Right renal cortex interstitium (tissue), 3 donors: ENCODE measurements at places on chromosomes 3 and 15. TPM values are rescaled to one million over a fixed set of nuclear protein-coding genes. Genes with fewer than 3 reads are reported as not detected.

- no peak for DNase-seq
Observed at GRCh38 chr3:59839283-59839682, 789.5 kb upstream of the CFAP20DC start.

GRCh38 chr3:16124636-16125035 lies 49.8 kb upstream of the GALNT15 start:
- DNase-seq: no peak

DNA sequence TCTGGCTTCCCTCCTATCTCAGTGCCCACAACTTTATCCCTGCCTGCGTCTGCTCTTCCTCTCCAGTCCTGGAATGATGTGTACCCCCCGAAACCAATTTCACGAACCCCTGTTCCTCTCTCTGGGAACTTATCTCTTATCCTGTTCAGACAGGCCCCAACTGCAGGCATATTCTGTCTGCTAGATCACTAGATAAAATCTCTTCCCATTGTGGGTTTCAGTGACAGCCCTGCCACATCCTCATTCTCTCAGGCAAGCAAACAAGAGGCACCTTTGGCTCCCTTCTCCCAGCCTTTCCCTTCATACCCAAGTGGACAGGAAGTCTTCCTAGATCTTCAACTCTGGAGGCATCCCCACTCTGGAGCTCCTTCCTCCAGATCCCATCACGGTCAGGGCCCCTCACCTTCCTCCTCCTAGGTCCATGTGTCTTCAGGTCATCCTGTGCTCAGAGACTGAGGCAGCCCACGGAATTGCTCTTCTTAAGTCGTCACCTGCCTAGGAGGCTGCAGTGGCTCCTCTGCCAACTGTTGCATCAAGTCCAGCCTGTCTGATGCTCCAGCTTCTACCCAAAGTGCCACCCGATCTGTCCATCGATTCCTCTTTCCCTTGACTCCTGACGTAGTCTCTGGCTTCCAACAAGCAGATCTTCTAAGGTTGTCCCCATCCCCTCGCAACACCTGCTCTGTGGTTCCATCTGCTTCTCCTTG lies 190.8 kb downstream of the SLCO3A1 start:
- no peak for DNase-seq

DNA sequence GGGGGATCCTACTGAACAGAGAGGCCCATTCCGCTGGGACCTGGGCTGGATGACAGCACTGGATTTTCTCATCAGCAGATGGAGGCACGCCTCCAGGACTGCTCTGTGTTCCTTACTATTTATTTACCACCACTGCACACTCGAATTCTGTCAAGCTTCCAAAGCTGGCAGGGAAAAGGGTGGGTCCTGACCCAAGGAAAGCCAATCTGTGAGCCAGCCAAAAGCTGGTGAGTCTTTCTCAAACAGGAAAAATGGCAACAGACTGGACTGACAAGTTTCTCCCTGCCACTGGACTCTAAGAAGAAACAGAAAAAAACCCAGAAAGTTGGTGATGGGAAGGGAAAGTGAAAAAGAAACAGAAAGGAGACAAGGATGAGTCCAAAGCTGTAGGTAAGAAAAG lies 37.8 kb downstream of the CD47 start:
- no peak for DNase-seq

DNA sequence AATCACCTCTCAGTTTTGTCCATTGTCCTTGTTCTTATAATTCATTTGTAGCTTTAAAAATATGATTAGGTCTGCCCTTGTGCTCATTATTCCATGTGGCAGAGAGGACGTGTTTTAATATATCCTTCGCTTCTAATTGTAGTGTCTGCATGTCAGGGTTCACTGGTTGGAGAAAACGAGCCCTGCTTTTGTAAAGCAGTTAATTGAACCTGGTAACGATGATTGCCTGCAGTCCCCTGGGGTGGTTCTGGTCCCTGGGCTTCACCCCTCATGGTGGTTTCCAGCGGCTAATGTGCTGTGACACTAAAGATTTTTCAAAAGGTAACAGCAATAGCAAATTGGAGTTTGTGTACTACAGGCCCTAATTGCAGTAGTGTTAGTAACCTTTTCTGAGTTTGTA lies 299.6 kb downstream of the CACNA2D3 start:
- no peak for DNase-seq

GRCh38 chr3:86914670-86915069 lies 76.3 kb downstream of the VGLL3 start:
- DNase-seq: no peak

DNA sequence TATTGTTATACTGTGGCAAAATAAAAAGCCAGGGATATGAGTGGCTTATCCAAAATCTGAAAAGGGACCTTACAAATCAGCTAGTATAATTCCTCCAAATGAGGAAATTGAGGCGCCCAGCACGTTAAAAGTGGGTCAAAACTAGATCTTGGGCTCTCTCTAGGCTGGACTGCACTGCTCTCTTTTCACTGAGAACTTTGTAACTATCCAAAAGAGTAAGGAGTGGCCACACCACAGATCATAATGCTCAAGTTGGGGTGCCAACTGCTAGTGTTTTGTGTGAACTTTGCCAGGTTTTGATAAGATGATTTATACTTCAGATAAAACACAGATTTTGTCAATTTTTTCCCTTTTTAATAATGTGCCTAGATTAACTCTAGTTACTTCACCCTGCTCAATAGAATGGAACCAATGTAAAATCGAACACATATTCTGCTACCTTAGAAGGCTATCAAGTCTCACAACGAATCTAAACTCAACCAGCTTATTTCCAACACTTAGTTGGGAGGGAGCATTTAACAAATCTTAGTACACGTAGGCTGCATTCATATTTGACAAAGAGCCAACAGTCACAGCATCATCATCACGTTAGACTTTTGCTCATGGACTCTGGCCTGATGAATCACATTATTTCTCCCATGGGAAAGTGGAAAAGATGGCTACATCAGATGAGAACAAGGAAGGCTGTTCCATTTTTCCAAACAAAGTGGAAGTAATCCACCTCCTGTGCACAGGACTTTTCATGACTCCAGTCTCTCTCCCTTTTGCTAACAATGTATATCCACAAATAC lies 64.4 kb downstream of the ABI3BP start:
- no peak for DNase-seq

- no peak for DNase-seq
Observed at GRCh38 chr3:172989373-172989772, 151.7 kb downstream of the SPATA16 start.

GRCh38 chr3:8595695-8596115 lies 48.9 kb downstream of the SSUH2 start:
- no peak for DNase-seq

GRCh38 chr3:13821126-13821525 lies 58.7 kb downstream of the WNT7A start:
- DNase-seq: no peak

- no peak for DNase-seq
Observed at GRCh38 chr3:125125821-125126245, 70.0 kb upstream of the HEG1 start.

DNA sequence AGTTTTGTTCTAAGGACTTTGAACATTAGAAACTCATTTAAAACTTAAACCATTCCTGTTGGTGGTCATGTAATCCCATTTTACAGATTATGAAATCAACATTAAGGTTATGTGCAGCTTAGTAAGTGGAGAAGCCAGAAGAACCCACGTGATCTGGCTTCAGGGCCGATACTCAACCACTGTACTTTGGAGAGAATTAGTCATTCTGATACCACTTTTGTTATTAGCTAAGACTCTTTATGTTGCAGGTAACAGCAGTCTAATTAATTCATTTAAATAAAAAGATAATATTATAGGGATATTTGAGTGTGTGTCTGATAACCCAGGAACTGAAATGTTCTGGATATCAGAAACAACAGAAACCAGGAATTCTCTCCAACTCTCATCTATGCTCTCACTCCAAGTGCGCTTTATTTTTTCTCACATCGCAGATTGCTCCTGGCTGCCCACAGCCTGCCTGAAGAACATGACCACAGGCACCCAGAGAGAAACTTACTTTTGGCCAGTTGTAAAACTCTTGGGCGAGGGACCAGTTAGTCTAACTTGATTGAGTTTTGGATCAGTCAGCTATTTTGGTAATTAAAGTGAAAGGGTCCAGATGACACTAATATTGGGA lies 25.2 kb downstream of the UBE2E1 start:
- no peak for DNase-seq

- DNase-seq: no peak
Observed at GRCh38 chr15:89646416-89647141, 8.7 kb downstream of the KIF7 start.

DNA sequence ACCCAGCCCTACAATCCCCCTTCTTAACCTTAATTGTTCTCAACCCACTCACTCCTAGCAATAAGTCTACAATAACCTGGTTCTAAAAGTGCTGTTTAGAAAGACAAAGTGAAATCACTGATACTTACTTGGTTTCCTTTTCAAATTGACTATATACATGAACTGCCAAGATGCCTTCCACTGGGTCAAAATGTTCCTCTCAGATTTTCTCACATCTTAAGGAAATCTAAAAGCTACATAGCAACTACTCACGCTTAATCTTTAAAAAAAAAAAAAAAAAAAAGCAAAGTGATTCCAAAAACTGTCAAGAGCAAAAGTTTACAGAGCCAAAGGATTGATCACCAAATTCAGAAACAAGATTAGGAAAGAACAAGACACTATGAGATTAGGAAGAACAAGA lies 68.7 kb upstream of the MAP4 start:
- DNase-seq: no peak

- no peak for DNase-seq
Observed at GRCh38 chr3:49166752-49167556, 823 bp upstream of the CCDC71 start.

GRCh38 chr3:131114256-131114655 lies 87.6 kb downstream of the NEK11 start:
- no peak for DNase-seq

GRCh38 chr3:47867451-47868044 lies 64.6 kb downstream of the DHX30 start:
- no peak for DNase-seq

DNA sequence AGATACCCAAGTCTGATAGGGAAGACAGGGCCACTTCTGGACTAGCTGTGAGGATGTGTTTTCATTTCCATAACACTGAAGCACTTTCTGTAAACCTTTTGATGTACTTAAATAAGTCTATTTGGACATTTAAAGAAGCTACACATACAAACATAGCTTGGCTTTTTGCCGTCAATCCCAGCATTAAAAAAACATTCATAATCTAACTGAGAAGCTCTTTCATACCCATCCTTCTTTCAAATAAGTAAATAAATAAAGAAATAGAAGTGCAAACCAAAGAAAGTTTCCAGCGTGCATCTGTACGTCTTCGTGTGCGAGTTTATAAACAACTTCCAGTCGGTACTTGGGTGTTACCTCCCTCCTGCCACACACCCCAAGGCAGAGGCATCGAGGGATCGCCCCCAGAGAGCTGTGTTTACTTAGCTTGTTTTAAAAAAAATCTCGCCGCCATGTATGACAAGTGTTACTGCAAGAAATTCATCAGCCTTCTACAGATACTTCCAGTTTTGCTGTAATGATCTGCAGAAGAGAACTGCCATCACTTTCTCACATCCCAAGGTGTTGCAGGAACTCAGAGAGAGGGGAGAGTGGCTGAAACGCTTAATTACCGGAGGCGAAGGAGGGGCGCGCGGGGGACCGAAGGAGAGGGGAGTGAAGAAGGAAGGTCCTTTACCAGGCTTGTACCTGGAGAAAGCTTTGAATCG lies 9.0 kb upstream of the MEIS2 start:
- no peak for DNase-seq

The SMAD6 gene
- polyA plus RNA-seq: 29.1 TPM

The CCDC54 gene
- 0.11 TPM for polyA plus RNA-seq

The SPG11 gene
- polyA plus RNA-seq: 71.2 TPM

The IP6K1 gene
- 52.5 TPM for polyA plus RNA-seq

The DCBLD2 gene
- polyA plus RNA-seq: 51.3 TPM

The ILDR1 gene
- 8.1 TPM for polyA plus RNA-seq

The IL17RE gene
- 12.7 TPM for polyA plus RNA-seq

The SNTN gene
- not detected for polyA plus RNA-seq

The CHRD gene
- polyA plus RNA-seq: 9.9 TPM

The HYAL3 gene
- 3.1 TPM for polyA plus RNA-seq
